ENCODE measurements at places on chromosomes 2 and 18. TPM values are rescaled to one million over a fixed set of nuclear protein-coding genes. Genes with fewer than 3 reads are reported as not detected.

GRCh38 chr2:180662521-180662920 lies 317.9 kb upstream of the UBE2E3 start:
- no peaks in the 10 kb centered on the region for H3K36me3 ChIP-seq
- H3K27me3 ChIP-seq = no peaks in the 10 kb centered on the region
- no peak for DNase-seq

Gene UGT1A10
- not detected for total RNA-seq

DNA sequence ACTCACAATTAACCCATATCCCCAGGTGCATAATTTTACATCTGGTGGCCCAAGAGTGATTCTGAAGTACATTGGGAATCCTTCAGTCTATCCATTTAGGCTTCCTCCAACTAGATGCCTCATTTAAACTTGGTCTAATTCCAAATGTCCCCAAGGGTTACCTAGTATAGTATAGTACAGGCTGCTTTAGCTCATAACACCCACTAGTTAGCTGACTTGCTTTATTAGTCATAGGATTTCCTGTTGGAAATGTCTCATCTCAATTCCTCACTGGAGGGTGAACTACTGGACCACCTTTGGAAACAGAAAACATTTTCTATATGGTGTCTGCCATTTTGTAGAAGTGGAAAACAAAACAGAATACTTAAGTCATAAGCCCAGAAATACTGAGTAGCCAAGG lies 202.5 kb upstream of the SESTD1 start:
- H3K36me3 ChIP-seq = peaks cover 5% of the 10 kb centered on the region
- peaks cover 1% of the 10 kb centered on the region for H3K27me3 ChIP-seq
- H3K4me3 ChIP-seq = no peak overlapping the region
- no peak for DNase-seq

DNA sequence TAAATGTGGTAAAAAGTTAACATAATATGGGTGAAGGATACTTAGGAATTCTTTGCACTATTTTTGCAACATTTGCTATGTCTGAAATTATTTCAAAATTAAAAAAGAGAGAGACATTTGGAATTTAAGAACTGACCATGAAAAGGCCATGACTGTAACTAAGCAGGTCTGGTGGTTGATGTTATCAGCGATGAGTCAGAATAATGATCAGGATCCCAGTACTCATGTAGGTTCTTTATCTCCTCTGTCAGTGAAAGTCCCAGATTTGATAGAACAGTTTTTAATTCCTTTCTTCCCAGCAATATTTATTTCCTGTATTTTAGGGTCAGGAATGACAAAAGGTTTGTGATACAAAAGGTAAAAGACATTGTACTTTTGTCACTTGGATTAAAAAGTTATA lies 242.4 kb upstream of the ZNF521 start:
- no peak overlapping the region for H3K27ac ChIP-seq
- no peak for DNase-seq
- no peaks in the 10 kb centered on the region for H3K27me3 ChIP-seq

GRCh38 chr2:929925-930324 lies 20.7 kb upstream of the SNTG2 start:
- H3K36me3 ChIP-seq = peaks cover 21% of the 10 kb centered on the region
- H3K4me3 ChIP-seq = no peak overlapping the region
- peaks cover 3% of the 10 kb centered on the region for H3K4me1 ChIP-seq
- no peak for DNase-seq

DNA sequence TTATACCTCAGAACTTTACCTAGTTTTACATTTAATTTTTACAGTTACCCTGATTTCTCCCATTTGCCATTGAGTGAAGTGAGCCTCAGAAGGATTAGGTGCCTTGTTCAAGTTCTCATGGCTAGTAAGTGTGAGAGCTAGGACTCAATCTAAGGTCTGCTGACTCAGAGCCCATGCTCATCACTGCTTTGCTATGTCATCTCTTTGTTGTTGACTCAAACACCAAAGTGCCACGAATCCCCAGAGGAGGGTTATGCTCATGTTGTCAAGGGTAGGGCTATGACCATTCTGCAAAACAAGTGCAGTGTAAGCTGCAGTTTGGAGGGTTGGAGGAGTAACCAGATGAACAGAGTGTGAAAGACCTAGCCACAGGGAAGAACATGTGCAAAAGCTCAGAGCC lies 185.4 kb upstream of the SKOR2 start:
- peaks cover 2% of the 10 kb centered on the region for H3K27me3 ChIP-seq
- no peak overlapping the region for H3K27ac ChIP-seq
- no peak for DNase-seq
- no peaks in the 10 kb centered on the region for H3K4me1 ChIP-seq
